ENCODE measurements at places on chromosomes 5 and 9.

DNA sequence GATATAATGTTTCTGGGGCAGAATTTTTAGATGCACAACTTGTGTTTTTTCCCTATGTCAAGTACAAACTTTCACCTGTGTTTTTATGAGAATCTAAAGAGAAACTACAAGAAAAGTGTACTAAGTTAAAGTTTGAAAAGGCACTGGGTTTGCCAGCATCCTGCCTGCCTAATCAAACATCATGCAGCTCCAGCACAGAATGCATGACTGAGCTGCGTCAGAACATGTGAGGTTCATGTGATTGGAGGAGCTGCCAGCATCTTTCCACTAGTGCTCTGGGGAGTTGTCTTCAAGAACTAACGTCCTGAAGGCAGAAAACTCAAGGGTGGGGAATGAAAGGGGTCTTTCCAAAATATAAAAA lies 46.1 kb upstream of the RIC1 start:
- no peak for DNase-seq

GRCh38 chr9:2798423-2798822 lies 45.5 kb downstream of the PUM3 start:
- no peak for DNase-seq

DNA sequence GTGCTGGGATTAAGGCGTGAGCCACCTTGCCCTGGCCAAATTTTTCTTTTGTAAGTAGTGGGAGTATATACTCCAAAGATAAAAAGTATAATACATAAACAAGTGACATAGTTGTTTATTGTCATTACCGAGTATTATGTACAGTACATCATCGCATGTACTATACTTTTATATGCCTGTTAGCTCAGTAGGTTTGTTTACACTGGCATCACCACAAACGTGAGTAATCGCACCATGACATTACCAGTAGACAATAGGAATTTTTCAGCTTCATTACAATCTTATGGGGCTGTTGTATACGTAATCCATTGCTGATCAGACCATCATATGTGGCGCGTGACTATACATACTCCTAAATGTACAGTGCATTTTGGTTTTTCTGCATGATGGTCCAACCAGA lies 9.8 kb downstream of the SECISBP2 start:
- DNase-seq, result no peak

DNA sequence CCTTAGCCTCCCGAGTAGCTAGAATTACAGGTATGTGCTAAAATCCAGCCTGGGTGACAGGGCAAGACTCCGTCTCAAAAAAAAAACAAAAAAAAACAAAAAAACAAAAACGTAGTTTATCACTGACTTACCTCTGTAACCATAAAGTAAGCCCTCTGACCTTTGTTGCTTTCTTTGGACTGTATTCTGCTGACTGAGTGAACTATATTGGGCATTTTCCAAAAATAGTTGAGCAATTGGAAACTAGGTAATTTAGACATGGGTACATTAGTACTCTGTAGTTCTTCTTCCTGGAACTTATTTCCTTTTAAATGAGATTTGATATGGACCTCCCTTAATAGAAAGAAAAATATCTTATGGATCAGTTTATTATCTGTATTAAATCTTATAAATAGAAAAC lies 66.6 kb downstream of the ANKHD1 start:
- DNase-seq, result no peak

DNA sequence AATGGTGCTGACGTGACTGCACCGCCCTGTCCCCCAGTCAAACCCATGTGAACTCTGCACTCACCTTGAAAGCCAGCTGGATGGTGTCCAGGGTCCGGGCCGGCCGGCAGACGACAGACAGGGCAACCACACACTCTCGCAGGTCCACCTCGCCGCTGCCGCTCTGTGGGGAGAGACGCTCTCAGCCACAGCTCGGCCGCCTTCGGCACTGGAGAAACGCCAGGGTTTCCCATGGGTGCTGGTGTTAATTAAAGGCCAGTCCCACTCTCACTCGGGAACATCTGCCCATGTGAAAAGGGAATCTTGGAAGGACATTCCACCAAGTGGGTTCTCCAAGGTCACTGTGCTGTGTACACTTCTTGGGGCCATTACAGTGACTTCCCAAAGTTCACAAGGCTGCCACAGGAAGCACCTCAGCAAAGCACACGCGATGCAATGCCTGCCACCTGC lies 25.5 kb upstream of the SLC6A3 start:
- no peak for DNase-seq

DNA sequence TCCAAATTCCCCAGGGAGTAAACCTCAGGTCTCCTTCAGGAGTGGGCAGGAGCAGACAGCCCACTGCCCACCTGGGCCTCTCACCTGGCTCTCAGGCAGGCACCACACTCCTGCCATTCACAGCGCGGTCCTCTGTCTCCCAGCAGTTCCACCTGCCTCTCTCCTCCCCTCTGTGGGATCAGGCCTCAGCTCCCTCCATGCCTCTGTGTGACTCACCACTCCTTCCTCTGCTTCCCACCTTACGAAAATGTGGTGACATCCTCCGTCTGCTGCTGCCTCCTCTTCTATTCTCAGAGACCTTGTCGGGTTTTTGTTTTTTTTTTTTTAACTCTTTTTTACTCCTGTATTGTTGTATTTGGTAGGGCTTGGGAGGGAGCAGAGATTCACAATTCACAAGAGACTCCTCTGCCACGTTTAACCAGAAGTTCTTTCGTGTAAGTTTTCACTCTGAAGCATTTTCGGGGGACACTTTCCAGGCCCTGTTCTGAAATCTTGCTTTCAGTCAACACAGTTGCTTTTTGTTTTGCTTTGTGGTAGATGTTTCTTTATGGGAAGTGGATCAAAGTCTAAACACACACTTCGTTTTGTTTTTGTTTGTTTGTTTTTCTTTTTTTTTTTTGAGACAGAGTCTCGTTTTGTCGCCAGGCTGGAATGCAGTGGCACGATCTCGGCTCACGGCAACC lies 21.1 kb upstream of the CDKN2AIPNL start:
- no peak for DNase-seq

DNA sequence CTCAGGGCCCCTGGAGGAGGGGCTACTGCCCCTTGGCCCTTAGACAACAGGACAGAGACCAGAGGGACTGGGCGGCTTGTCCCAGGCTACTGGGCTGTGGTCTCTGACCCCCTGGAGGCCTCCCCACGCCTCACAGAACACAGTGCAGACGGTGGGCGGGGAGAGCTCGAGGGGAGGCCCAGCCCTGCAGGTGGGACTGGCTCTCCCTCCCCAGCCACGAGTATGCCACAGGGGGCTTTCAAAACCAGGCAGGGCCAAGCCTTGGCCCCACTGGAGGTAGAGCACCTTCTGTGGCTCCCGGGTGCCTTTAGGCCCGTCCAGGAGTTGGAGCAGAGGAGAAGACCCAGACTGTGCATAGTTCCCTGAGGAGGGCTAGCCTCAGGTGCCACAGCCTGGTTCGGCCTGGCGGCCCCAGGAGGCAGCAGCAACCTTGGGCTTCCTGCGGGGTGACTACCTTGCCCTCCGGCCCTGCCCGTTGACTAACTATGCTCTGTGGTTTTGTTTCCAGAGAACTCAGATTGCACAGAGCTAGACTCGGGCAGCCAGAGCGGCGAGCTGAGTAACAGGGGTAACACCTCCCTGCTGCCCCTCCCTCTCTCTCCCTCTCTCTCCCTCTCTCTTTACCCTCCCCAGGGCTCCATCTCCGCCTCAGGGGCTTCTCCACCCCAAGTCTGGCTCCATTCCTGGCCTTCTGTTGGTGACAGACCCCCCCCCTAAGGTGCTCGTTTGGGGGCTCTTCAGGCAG lies 15.5 kb downstream of the CARD19 start:
- DNase-seq, result no peak
